ENCODE measurements at places on chromosomes 7 and 10.
A peak's percentile ranks its signal among the peaks of the same experiment; 100 is the strongest.

- DNase-seq: no peak
Observed at GRCh38 chr7:27677912-27678612, 15.4 kb upstream of the HIBADH start.

GRCh38 chr7:31664890-31665289 is 22.1 kb upstream of the PPP1R17 start:
- no peak for DNase-seq

DNA sequence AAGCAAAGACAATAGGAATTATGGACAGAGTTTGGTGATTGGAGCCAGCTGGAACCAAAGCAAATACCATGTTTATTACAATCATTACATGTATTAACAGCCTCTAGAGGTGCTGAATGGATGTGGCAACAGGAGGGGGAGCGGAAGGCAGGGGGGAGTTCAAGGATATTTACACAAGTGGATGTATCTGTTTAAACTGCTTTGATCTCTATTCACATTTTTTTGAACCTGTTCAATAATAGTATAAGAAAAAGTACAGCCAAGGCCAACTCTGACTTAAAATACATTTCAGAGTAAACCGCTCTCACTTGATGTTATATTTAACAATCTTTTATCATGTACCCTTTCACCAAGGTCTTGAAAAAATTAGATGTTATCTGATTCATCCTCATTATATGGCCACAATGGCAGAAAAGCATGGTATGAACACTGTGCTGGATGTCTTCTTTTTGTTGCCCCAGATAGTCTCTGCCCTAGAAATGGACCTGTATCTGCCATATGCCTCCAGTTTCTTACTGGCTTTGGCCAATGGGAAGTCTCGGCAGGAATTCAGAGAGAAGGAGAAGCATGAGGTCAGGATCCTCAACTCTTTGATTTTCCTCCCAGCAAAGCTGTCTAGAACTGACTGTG is 88.2 kb upstream of the FAM133B start:
- DNase-seq: peak; percentile 66

DNA sequence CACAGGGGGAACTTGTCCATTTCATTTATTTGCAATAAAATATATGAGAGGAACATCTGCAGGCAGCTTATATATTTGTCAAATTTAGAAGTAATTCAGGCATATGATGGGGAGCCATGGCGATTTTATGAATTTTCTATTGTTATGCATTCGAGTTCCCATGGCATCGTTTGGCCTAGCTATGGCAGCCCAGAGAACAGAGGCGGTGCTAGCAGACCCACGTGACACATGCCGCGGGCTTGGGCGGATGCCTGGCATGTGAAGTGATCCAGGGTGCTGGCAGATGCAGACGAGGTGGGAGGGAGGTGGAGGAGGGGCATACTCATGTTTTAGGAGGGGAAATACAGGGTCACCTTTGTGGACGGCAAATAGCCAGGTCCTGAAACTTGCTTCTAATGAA is 560.0 kb upstream of the GALNT17 start:
- DNase-seq: no peak

- no peak for DNase-seq
Observed at GRCh38 chr10:61628875-61629513, 33.7 kb upstream of the CABCOCO1 start.

Measured in NCI-H1930 (cell line).